Memory B cell (primary cell): ENCODE measurements at places on chromosomes 7 and 10.

DNA sequence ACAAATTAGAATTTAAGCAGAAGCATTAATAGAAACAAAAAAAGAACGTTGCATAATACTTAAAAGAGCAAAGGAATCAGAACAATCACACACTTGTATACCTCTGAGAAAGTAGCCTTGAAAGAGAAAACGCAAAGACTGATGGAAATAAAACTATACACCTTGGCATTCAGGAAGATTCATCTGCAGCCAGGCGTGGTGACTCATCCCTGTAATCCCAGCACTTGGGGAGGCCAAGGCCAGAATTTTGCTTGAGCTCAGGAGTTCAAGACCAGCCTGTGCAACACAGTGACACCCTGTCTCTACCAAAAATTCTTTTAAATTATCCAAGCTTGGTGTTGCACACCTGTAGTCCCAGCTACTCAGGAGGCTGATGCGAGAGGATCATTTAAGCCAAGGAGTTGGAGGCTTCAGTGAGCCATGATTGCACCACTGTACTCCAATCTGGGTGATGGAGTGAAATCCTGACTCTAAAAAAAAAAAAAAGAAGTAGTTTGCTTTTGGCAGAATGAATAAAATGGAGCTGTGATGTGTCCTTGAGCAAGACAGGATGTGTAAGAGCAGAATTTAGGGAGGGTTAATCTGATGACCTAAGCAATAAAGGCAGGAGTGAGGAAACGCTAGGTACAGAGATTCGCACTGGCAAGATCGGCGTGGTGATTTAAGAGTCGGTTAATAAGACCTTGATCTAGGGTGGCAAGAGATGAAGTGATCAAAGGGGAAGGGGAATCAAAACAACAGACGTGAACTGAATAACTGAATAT, 75.8 kb upstream of the NRP1 start:
- no peak for DNase-seq

GRCh38 chr7:157006205-157006747, 4.2 kb downstream of the MNX1 start:
- no peak for DNase-seq

DNA sequence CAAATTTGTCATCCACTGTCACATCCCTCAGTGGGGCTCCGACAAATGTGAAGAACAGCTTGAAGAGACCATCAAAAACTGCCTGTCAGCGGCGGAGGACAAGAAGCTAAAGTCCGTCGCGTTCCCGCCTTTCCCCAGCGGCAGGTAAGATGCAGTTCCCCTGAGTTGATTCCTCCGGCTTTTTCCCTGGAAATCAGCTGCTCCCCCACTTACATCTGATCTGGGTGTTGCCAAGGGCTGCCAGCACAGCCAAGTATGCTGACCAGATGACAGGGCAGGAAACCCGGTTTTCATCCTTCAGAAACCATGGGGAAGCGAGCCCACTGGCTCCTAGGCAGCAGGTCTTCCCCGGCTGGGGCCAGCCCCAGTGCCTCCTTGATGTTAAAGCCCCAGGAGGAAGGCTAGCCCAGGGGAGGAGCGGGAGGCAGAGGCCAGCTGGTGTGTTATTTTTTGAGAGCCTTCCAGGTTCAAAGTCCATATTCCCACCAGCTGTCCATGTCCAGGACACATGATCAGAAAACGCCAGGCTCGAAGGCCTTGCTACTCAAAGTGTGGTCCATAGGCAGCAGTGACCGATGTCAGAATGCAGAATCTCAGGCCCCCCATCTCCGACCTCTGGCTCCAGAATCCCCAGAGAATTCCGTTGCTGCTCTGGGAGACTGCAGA, 23.4 kb downstream of the AIFM2 start:
- no peak for DNase-seq

DNA sequence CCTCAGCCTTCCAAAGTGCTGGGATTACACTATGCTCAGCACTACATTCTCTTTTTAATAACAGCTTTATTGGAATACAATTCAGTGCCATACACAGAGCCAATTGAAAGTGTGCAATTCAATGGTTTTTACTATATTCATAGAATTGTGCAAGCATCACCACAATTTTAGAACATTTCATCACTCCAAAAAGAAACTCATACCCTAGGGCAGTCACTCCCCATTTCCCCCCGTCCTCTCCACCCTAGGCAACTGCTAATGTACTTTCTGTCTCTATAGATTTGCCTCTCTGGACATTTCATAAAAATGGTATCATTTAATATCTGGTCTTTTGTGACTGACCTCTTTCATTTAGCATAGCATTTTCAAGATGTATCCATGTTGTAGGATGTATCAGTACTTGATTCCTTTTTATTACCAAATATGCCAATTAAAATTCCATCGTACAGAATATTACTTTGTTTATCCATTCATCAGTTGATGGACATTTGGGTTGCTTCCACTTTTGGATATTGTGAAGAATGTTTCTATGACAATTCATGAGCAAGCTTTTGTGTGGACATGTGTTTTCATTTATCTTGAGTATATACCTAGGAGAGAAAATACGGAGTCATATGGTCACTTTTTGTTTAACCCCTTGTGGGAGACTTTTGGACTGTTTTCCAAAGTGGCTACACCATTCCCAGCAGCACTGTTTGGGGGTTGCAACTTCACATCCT, 6.3 kb upstream of the XPNPEP1 start:
- DNase-seq = no peak

DNA sequence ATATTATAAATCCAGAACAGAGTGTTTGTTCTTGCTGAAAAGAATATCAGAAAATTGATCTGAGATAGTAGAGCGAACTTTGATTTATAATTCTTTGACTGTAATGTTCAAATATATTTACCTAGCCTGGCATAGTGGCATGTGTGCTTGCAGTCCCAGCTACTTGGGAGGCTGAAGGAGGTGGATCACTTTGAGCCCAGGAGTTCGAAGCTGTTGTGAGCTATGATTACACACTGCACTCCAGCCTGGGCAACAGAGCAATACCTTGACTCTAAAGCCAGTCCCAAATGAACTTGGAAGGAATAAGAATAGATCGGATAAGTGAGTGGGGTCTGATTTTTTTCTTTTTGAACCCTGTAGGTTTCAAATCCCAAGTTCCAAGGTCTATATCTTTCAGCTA, 23.5 kb downstream of the GNG11 start:
- no peak for DNase-seq

DNA sequence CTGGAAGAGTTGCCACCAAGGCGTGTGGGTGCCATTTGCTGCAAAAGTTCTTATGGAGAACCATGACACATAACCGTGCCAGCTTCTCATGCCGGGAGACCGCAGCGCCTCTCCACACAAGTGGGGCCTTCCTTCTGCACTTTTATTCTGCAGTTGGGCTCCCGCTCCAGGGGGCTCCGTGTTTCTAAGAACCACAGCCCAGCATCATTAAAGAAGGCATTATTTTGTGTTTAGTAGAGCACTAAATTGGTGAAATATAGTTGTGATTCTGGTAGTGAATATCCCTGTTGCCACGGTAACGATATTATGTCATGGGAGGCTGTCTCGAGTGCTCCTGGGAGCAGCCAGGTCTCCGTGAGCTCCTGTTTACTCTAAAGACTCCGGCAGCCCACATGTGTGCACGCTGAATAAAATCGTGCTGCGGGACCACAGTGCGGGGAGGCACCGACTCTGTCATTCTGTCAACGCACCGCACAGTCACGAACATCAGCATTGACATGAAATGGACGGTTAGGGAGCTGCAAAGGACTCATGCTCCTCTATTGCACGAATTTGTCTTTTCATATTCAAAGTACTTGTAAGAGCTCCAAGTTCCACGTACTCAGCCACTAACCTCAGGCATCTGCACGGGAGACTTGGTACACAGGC, 68.8 kb upstream of the PITRM1 start:
- no peak for DNase-seq

DNA sequence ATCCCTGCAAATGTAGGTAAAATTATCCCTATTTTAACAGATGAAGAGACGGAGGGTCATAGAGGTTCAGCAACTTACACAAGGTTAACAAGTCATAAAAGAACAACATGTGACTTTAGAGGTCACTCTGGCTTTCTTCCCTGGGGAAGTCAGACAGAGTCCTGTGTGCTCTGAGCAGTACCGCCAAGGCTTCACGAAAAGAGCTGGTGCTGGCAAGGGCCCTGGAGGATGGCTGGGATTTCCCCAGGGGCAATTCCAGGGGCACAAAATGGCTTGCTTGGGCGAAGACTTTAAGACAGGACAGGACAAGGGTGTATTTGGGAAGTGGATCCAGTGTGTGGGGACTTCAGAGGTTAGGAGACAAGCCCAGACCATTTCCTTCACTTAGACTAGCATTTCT, 144.1 kb downstream of the PIP4K2A start:
- no peak for DNase-seq

GRCh38 chr7:112708236-112708635, 82.0 kb downstream of the TMEM168 start:
- no peak for DNase-seq

DNA sequence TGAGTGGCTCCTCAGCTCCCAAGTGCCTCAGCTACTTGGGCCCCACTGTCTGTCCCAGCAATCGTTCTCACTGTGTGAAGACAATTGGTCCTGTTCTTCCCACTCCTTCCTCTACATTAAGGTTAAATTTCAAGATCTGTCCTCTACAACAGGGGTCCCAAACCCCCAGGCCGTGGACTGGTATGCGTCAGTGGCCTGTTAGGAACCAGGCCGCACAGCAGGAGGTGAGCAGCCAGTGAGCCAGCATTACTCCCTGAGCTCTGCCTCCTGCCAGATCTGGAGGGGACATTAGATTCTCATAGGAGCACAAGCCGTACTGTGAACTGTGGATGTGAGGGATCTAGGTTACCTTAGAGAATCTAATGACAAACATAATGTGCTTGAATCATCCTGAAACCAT, 376.9 kb upstream of the FZD8 start:
- no peak for DNase-seq

GRCh38 chr10:114478281-114478680, 74.0 kb upstream of the AFAP1L2 start:
- no peak for DNase-seq
